Cortex of kidney (tissue), 1 donor: ENCODE measurements at places on chromosomes 13 and 19.

DNA sequence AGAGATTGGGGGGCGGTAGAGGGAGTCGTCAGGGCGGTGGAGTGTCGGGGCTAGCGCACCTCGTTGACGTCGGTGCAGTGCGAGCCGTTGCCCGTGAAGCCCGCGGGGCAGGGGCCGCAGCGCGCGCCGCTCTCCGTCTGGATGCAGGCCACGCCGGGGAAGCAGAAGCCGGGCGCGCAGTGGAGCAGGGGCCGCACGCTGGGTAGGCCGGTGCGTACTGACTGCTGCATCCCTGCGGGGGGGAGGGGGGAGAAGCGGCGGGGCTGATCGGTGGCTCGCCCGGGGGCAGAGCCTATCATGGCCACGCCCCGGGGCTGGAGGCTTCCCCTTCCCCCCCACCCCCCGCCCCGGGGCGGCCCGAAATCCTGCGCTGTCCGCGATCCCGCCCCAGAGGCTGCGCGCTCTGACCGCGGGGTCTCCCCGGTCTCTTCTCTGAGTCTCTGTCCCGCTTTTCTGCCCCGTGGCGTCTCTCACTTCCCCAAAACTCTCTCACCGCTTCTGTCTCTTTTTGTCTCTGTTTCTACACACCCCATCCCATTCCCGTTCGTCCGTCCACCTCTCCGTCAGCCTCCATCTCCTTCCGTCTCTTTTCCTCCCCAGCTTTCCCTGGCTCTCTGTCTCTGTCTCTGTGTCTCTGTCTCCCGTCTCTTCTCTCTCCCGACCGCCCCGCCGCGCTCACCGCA is 1.1 kb downstream of the COMP start:
- DNase-seq: no peak

- no peak for DNase-seq
These were observed 251.9 kb downstream of the COL4A1 start for GRCh38 chr13:110055089-110055488.

DNA sequence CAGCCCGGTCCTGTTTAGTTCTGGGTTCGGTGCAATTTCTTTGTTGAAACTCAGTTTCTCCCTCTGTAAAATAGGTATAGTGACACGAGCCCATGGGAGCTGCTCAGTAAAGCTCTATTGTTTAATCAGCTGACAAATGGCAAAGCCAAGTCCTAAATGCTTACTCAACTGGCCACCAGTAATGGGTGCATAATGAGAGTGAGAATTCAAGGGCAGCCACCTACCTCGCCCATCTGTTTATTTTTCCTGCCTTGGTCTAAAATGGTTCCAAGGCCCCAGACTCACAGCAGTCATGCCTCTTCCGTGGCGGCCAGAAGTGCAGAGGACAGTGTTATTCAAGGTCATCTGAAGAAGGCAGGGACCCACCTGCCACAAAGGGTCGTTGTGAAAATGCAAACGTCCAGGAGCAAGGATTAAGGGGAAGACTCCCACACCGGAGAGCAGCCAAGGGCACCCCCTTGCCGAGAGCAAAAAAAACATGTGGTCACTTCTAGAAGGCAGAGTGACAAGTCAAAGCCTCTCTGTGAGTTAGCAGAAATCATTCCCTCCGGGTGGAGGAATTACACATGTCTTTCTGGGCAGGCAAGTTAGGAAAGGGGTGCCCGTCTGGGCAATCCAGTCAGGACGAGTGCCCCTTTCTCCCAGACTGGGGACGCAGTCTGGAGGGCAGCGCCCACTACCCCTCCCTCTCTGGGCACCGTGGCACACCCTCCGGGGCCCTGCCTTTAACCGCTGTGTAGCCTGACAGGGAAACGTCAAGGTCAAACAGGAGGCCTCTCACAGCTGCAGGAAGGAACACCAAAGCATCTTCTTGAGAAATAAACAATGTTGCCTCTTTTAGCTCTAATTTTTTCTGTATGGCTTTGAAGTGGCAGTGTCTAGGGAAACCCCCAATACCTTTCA is 186.2 kb downstream of the FOXO1 start:
- DNase-seq: no peak

- no peak for DNase-seq
These were observed 21.2 kb downstream of the ZNF675 start for GRCh38 chr19:23665651-23666410.

DNA sequence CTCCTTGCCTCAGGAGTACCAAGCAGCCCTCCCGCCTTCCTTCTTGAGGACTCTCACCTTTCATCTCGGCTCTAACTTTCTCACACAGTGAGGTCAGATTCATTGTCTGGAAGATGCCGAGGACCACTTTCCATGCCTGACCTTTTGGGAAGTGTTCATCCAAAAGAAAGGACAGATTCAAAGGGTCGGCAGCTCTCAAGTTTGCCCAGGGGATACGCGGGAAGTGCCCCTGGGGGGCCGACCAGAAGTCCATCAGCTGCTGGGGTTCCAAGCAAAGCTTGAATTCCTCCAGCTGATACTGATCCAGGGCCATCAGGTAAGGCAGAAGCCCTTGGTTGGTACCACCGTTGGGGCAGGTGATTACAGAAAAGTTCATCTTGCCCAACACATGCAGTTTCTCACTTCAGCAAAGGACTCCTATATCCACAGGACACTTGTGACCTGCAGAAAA is at the start of gene NLRP13:
Gene NLRP13, minus strand, starts transcription at position 401 of the 451 bp plus-strand sequence. Its CDS starts 25 bp downstream, at position 376.
- no peak for DNase-seq

DNA sequence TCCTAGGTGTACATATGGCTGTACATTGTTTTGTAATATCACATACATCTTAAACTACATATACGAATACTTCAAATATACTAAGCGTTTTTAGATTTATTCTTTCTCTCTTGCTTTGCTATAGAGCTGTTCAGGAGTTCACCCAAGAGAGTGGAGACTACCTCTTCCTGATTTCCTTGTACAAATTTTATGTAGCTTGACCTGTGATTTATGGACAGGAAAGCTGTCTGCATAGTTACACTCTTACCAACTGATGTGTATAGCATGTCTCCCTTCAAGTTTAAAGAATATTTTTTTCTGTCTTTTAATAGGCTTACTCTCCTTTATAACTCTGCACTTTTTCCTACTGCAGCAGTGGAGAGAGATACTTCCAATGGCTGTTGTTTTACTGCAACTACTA is 428.7 kb downstream of the NDFIP2 start:
- no peak for DNase-seq

- DNase-seq: no peak
These were observed 813 bp downstream of the ZNF562 start for GRCh38 chr19:9673912-9674662.

DNA sequence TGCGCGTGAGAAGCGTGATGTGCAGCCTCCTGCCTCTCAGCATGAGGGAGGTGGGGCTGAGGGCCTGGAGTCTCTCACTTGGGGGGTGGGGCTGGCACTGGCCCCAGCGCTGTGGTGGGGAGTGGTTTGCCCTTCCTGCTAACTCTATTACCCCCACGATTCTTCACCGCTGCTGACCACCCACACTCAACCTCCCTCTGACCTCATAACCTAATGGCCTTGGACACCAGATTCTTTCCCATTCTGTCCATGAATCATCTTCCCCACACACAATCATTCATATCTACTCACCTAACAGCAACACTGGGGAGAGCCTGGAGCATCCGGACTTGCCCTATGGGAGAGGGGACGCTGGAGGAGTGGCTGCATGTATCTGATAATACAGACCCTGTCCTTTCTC is 8.7 kb downstream of the CD177 start:
- no peak for DNase-seq

DNA sequence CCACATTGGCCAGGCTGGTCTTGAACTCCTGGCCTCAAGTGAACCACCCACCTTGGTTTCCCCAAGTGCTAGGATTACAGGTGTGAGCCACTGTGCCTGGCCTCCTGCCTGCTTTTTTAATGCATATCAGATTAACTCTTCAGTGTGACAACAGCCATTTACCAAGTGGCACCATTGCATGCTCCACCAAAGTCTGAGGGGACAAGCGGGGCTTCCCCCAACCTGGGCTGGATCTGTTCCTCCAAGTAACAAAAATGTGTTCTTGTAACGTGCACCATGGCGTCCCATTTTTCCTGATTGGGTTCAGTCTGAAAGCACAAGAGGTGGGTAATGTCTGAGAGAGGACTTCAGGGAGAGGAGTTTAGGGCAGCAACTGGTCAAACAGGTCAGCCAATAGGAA is 77.8 kb downstream of the TEX29 start:
- no peak for DNase-seq

DNA sequence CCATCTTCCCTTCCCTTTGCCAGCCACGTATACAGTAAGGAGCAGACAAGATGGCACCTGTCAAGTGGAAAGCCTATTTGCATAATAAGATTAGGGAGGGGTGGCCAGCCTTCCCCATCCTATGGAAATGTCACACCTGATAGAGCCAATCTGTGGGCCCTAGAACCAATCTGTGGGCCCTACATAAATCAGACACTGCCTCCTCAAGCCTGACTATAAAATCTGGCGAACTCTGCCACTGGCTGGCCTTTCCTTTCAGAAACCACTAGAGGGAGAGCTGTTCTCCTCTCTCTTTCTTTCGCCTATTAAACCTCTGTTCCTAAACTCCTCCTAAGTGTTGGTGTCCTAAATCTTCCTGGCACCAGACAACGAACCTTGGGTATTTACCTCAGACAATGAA is 231.5 kb upstream of the KLHL1 start:
- no peak for DNase-seq

DNA sequence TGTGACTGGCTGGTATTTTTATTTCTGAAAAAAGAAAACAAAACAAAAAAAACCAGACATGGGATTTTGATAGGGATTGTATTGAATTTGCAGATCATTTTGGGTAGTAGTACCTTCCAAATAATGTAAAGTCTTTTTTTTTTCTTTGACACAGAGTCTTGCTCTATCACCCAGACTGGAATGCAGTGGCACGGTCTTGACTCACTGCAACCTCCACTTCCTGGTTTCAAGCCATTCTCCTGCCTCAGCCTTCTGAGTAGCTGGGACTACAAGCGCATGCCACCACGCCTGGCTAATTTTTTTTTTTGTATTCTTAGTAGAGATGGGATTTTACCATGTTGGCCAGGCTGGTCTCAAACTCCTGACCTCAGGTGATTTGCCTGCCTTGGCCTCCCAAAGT is 4.2 kb downstream of the ZNF101 start:
- DNase-seq: no peak

DNA sequence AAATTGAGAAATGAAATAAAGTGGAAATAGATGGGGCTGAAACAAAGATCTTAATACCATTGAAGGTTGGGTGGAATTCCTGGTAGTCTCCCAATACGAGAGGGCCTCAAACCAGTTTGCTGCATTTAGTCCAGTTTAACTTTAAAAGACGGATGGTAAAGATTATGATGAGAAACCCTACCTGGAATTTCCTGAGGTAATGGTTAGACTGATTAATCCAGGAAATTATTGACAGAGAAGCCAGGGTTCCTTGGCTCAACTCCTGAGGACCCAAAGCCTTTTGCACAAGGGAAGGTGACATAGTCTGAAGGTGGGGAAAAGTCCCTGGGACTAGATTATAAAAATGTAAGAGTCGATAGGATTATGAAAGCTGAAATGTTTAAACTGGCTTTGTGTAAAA is 133.2 kb upstream of the SLITRK5 start:
- DNase-seq: no peak

DNA sequence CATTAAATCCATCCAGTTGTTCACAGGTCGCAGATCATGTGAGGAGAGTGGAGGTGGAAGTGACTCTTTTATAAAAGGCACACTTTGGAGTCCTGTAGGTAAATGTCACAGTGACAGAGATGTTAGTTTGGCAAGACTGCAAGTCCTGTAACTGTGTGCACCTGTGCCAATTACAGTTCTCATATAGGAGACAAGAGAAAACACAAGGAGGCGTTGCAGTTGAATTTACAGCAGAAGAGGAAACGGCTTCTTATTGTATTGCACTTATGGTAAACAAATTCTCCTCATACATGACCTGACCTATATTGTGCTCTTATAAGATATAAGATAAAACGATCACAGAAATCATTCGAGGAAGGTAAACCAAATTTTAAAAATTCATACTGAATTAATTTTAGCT is 732.8 kb upstream of the SLC10A2 start:
- DNase-seq: no peak

GRCh38 chr19:35596366-35596999 is 10.5 kb downstream of the PMIS2 start:
- DNase-seq: no peak

GRCh38 chr19:15683411-15683810 is 10.5 kb downstream of the CYP4F12 start:
- DNase-seq: no peak

GRCh38 chr13:24734950-24735349 is 29.0 kb upstream of the RNF17 start:
- no peak for DNase-seq

- no peak for DNase-seq
These were observed 18.7 kb downstream of the CACNG7 start for GRCh38 chr19:53927739-53928138.

DNA sequence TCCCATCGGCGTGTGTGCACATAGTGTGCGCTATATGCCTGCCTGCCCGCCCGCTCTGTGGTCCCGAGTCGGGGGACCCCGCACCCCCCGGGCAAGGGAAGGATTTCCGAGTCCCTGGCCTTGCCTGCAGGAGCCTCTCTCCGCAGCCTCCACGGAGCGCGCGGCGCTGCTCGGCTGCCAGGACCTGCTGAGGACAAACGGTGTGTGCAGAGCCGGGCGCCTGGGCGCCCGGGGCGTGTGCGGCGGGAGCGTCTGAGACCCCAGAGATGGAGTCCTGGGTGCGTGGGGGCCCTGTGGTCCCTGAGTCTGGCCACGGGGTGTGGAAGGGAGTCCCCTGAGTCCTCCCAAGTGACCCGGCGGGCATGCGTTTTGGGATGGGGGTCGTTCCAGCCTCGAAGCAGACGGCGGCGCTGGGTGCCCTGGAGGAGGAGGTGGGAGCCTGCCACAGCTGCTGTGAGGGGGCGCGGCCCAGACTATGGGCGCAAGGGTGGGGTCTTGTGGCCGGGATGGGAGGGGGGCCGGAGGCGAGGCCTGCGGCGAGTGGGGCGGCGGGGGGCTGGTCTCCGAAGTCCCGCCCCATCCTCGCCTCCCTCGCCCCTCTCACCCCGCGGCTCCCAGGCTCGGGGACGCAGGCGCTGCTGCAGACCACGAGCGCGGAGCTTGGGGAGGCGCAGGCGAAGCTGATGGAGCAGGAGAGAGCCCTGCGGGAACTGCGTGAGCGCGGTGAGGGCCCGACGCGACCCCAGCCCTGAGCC is 25.3 kb downstream of the CLEC4M start:
- DNase-seq: no peak

DNA sequence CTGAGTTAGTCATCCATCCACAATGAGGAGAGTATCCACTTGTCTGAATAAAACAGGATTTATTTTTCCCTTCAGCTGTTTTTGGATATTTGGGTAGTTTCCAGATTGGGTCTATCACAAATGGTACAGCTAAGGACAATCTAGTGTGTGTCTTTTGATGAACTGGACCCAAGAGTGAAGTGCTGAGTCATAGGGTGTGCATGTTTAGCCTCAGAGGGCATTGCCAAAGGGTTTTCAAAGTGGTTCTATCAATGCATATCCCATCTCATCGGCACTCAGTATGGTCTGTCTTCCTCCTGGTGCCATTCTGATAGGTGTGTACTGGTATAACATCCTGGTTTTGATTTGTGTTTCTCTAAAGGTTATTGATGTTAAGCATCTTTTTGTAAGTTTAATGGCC is 62.3 kb downstream of the GSX1 start:
- DNase-seq: no peak

DNA sequence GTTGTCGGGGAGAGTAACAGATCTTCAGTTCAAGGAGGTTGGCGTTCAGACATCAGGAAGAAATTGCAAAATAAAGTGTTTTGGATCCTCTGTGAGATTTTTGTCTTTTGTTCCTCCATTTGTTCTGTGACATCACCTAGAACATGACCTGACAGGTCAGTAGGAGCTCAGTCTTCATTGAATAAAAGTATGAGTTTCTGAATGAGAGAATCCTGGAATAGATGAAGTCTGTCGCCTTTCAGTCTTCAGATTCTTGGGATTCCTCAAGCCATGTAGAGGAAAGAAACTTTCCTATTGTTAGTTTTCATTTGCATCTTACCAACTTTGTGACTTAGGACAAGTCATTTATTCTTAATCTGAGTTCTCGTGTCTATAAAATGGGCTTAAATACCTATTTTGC is 14.4 kb downstream of the ARHGAP35 start:
- DNase-seq: no peak
